ENCODE measurements at places on chromosomes 2 and 18. TPM values are rescaled to one million over a fixed set of nuclear protein-coding genes. Genes with fewer than 3 reads are reported as not detected.
A peak's percentile ranks its signal among the peaks of the same experiment; 100 is the strongest.

The HRH4 gene
- total RNA-seq: not detected

The SLC4A3 gene
- 1.2 TPM for total RNA-seq

The CYP26B1 gene
- total RNA-seq: 24.2 TPM

The PTH2R gene
- not detected for total RNA-seq

The KATNAL2 gene
- 66.9 TPM for total RNA-seq

The C2orf81 gene
- 3.3 TPM for total RNA-seq

The SLC9A4 gene
- total RNA-seq: not detected

The POTEJ gene
- total RNA-seq: not detected

The MYO5B gene
- 58.2 TPM for total RNA-seq

The DYNAP gene
- total RNA-seq: not detected

The ZBTB7C gene
- total RNA-seq: 66.7 TPM

The METTL5 gene
- total RNA-seq: 49.8 TPM

The UGT1A9 gene
- not detected for total RNA-seq

- H3K4me3 ChIP-seq: no peak overlapping the region
- H3K27me3 ChIP-seq: no peaks in the 10 kb centered on the region
- no peaks in the 10 kb centered on the region for H3K4me1 ChIP-seq
- no peaks in the 10 kb centered on the region for H3K36me3 ChIP-seq
- no peak for DNase-seq
- no peak overlapping the region for H3K27ac ChIP-seq
Observed at GRCh38 chr2:134712299-134712698, 6.5 kb downstream of the TMEM163 start.

DNA sequence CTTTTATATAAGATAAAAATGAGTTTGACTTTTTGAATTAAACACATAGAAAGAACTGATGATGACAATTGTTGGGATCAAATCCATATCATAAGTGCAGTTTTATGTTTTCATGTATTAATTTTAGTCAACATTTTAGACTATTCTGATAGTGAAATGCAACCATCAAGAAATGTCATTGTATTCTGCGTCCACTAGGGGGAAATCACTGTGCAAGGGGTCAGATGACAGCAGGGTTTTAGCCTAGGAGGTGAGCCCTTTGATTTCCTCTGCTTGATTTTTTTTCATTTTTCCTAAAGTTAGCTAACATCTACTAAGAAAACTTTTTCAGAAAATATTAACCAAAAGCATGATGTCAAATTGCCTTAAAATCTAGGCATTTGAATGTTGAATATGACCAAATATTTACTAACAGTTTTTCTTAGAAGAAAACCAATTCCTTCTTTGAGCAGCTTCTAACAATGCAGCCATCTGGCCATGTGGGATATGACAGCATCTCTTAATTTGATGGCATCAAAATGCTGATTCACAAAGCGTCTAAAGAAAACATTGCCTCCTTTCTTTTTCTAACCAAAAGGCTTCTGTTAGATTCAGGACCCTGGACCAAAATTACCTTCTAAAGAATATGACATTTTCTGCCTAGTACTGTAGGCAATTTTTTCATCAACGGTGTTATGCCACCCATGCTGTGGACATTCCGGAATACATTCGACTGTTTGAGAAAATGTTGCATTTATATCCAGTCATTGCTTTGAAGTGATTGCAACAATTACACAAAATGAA lies 141.5 kb downstream of the SPHKAP start:
- H3K27ac ChIP-seq: no peak overlapping the region
- no peaks in the 10 kb centered on the region for H3K4me1 ChIP-seq
- no peaks in the 10 kb centered on the region for H3K36me3 ChIP-seq
- no peak overlapping the region for H3K4me3 ChIP-seq
- DNase-seq: no peak

DNA sequence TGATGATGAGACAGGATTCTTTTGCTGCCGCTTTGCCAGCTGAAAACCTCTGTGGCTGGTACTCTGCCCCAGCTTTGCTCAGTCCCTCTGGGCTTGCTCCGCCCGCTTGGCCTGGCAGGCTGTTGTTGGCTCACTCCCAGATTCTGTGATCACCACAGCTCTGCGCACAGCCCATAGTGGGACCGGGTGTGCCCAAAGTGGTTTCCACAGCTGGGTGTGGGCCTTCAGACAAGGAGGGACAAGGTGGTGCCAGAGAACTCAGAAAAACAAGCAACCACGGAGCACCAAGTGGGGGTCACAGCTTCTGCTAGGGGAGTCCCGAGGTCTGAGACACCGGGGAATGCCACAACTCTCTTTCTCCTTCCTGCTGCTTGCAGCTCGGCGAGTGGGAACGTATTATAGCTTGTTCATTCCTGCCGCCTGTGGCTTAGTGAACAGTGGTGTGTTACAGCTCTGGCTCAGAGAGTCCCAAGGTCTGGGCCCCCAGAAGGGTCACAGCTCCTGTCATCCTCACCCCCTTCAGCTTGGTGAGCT lies 9.2 kb upstream of the KYNU start:
- no peaks in the 10 kb centered on the region for H3K36me3 ChIP-seq
- no peak overlapping the region for H3K27ac ChIP-seq
- no peak overlapping the region for H3K4me3 ChIP-seq
- peak; percentile 9 for DNase-seq

DNA sequence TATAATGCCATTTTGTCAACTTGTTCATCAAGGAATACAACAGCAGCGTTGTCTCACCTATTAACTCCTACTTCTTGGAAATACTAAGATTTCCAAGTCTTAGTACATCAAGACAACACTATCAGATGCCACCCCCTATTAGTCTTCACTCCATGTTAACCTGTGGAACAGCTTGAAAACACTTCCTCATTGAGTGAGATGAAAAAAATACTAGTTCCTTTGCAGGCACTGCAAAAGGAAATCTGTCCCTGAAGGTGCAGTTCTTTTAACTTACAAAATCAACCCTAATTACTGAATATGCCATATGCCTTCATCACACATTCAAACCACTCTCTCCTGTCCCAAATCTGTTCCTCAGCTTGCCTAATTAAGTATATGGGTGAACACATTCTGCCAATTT lies 4.0 kb downstream of the CWC22 start:
- no peaks in the 10 kb centered on the region for H3K27me3 ChIP-seq
- H3K27ac ChIP-seq: no peak overlapping the region
- no peak for DNase-seq

GRCh38 chr2:177397481-177398289 lies 5.1 kb downstream of the AGPS start:
- no peak for DNase-seq
- no peak overlapping the region for H3K4me3 ChIP-seq
- no peaks in the 10 kb centered on the region for H3K27me3 ChIP-seq
- H3K4me1 ChIP-seq: peaks cover 11% of the 10 kb centered on the region
- H3K27ac ChIP-seq: no peak overlapping the region

DNA sequence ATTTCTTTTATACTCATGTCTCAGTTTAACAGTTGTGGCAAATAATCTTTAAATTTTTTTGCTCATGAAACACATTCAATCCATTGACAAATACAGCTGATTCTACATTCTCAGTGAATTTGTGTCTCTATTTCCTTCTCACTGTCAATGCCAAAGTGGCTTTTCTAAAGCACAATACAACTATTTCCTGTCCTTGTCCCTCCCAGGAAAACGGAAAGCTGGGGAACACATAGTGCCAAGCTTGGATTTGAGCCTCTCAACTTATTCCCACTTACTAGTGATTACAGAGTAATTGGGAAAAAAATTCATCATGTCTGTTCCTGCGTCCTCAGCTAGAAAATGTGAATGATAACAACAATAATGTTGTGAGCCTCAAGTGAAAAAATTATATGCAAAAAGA lies 899.7 kb upstream of the CDH2 start:
- no peak overlapping the region for H3K4me3 ChIP-seq
- H3K27me3 ChIP-seq: no peaks in the 10 kb centered on the region
- no peaks in the 10 kb centered on the region for H3K4me1 ChIP-seq
- H3K27ac ChIP-seq: no peak overlapping the region
- H3K36me3 ChIP-seq: no peaks in the 10 kb centered on the region

GRCh38 chr2:147623328-147623727 lies 221.5 kb upstream of the ACVR2A start:
- H3K27ac ChIP-seq: no peak overlapping the region
- no peaks in the 10 kb centered on the region for H3K36me3 ChIP-seq
- no peak for DNase-seq
- no peaks in the 10 kb centered on the region for H3K27me3 ChIP-seq

GRCh38 chr2:191646163-191646902 lies 31.6 kb upstream of the NABP1 start:
- no peaks in the 10 kb centered on the region for H3K27me3 ChIP-seq
- no peak overlapping the region for H3K4me3 ChIP-seq
- DNase-seq: no peak
- no peak overlapping the region for H3K27ac ChIP-seq
- H3K36me3 ChIP-seq: no peaks in the 10 kb centered on the region

GRCh38 chr18:35658112-35658511 lies 76.6 kb downstream of the GALNT1 start:
- H3K36me3 ChIP-seq: no peaks in the 10 kb centered on the region
- H3K27me3 ChIP-seq: no peaks in the 10 kb centered on the region
- H3K27ac ChIP-seq: no peak overlapping the region
- no peak overlapping the region for H3K4me3 ChIP-seq

GRCh38 chr2:50838316-50838715 lies 193.6 kb downstream of the NRXN1 start:
- no peak overlapping the region for H3K27ac ChIP-seq
- H3K36me3 ChIP-seq: no peaks in the 10 kb centered on the region
- no peak overlapping the region for H3K4me3 ChIP-seq
- no peak for DNase-seq
- H3K4me1 ChIP-seq: no peaks in the 10 kb centered on the region

- peaks cover 4% of the 10 kb centered on the region for H3K4me1 ChIP-seq
- H3K27me3 ChIP-seq: no peaks in the 10 kb centered on the region
- DNase-seq: peak; percentile 36
- H3K27ac ChIP-seq: no peak overlapping the region
- H3K4me3 ChIP-seq: no peak overlapping the region
Observed at GRCh38 chr18:23981369-23981980, 33.1 kb upstream of the TTC39C start.

- H3K36me3 ChIP-seq: no peaks in the 10 kb centered on the region
- H3K27ac ChIP-seq: no peak overlapping the region
- no peak overlapping the region for H3K4me3 ChIP-seq
- no peak for DNase-seq
- no peaks in the 10 kb centered on the region for H3K27me3 ChIP-seq
- peaks cover 6% of the 10 kb centered on the region for H3K4me1 ChIP-seq
Observed at GRCh38 chr2:171482877-171483276, 39.4 kb upstream of the CYBRD1 start.

- H3K4me3 ChIP-seq: no peak overlapping the region
- no peaks in the 10 kb centered on the region for H3K36me3 ChIP-seq
- H3K27ac ChIP-seq: peak overlapping the region; percentile 8
- H3K4me1 ChIP-seq: peaks cover 48% of the 10 kb centered on the region
- H3K27me3 ChIP-seq: no peaks in the 10 kb centered on the region
Observed at GRCh38 chr2:234954551-234954992, 2.8 kb downstream of the SH3BP4 start.

DNA sequence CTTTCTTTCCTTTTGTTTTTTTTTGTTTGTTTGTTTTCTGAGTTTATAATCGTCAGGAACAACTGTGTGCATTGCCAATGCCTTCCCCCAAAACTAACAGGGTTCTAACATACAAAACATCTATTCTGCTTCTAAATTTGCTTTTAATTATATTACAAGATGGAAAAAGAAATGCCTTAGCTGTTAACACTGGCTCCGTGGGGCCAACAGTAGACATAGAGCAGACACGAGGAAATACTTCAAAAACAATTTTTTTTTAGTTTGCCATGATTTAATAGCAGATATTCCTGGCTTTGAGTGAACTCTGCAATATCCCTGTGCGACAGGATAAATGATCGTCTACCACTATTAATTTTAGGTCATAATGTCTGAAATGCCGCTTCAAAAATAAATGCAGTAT lies 153.3 kb upstream of the HNRNPA3 start:
- H3K36me3 ChIP-seq: no peaks in the 10 kb centered on the region
- no peak for DNase-seq
- no peaks in the 10 kb centered on the region for H3K27me3 ChIP-seq
- peaks cover 4% of the 10 kb centered on the region for H3K4me1 ChIP-seq
- H3K27ac ChIP-seq: no peak overlapping the region

- H3K36me3 ChIP-seq: no peaks in the 10 kb centered on the region
- no peak overlapping the region for H3K4me3 ChIP-seq
- H3K27ac ChIP-seq: no peak overlapping the region
- DNase-seq: no peak
- no peaks in the 10 kb centered on the region for H3K4me1 ChIP-seq
Observed at GRCh38 chr2:135494917-135495316, 36.1 kb downstream of the ZRANB3 start.

DNA sequence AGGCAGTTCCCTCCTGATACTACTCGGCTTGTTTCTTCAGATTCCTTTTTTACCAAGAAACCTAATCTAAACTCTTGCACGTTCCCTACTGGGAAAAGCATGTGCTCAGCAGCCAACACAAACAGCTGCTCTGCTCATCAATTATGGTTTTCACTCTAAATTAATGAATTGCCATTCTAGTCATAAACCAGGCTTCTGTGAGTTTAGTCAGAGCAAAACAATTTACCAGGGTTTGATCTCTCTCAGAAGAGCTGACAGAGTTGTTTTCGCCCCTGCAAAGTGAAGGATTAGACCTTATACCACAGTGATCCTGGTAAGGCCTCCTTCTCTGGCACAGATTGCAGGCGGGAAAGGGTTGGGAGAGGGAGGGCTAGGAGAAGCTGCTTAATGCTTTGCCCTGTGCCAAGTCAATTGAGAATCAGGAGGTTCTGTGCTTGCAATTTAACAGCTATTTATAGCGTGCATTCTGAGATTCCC lies 57.2 kb downstream of the REEP1 start:
- no peaks in the 10 kb centered on the region for H3K36me3 ChIP-seq
- H3K4me3 ChIP-seq: no peak overlapping the region
- H3K27me3 ChIP-seq: no peaks in the 10 kb centered on the region

- H3K27me3 ChIP-seq: no peaks in the 10 kb centered on the region
- no peaks in the 10 kb centered on the region for H3K36me3 ChIP-seq
- H3K4me1 ChIP-seq: no peaks in the 10 kb centered on the region
- DNase-seq: no peak
- no peak overlapping the region for H3K4me3 ChIP-seq
- H3K27ac ChIP-seq: no peak overlapping the region
Observed at GRCh38 chr2:150230004-150230403, 257.5 kb downstream of the RND3 start.

- no peaks in the 10 kb centered on the region for H3K27me3 ChIP-seq
- H3K36me3 ChIP-seq: no peaks in the 10 kb centered on the region
- DNase-seq: no peak
- H3K4me3 ChIP-seq: no peak overlapping the region
- H3K27ac ChIP-seq: no peak overlapping the region
Observed at GRCh38 chr2:132690664-132691303, 20.8 kb upstream of the LYPD1 start.

All from thyroid gland (tissue), 4 donors.